SIG-M5 (cell line): ENCODE measurements at places on chromosomes 3 and 15.

DNA sequence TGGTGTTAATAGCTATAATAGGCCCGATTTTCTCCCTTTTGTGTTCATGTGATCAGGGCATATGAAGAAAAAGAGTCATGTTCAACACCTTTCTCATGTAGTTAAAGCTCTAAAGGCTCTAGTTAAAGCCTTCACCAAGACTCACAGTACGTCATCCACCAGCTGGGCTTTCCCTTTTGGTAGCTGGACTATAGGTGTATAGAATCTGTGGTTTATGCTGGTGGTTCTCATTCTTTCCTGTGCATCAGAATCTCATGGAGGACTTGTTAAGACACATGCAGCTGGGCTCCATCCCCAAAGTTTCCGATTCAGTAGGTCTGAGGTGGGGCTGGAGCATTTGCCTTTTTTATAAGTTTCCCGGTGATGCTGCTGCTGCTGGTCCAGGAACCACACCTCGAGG, 31.0 kb downstream of the CFAP91 start:
- DNase-seq = no peak

- DNase-seq = no peak
Measured at GRCh38 chr15:77693576-77693975, 60.9 kb upstream of the LINGO1 start.

GRCh38 chr3:116388867-116389385, 56.4 kb downstream of the LSAMP start:
- no peak for DNase-seq

- no peak for DNase-seq
Measured at GRCh38 chr3:70383360-70383831, 71.0 kb upstream of the MDFIC2 start.

DNA sequence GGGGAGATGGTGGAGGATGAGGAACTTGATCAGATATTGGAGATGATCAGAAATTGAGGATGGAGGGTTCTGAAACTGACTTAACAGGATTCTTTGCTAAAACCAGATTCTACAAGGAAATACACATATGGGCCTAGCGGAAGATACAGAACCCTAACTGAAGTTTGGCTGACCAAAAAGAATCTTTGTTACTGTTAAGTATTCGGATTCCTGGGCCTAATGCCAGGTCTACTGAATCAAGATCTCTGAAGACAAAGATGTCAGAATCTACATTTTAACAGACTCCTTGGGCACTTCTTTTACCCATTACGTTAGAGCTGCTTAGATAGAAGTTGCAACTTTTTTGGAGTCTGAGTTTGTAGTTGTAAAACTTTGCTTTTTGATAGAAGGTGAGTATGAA, 137.7 kb downstream of the FNDC3B start:
- DNase-seq = no peak

GRCh38 chr15:28107111-28107903, 8.2 kb upstream of the OCA2 start:
- no peak for DNase-seq

GRCh38 chr3:6736836-6737629, 123.9 kb upstream of the GRM7 start:
- no peak for DNase-seq

DNA sequence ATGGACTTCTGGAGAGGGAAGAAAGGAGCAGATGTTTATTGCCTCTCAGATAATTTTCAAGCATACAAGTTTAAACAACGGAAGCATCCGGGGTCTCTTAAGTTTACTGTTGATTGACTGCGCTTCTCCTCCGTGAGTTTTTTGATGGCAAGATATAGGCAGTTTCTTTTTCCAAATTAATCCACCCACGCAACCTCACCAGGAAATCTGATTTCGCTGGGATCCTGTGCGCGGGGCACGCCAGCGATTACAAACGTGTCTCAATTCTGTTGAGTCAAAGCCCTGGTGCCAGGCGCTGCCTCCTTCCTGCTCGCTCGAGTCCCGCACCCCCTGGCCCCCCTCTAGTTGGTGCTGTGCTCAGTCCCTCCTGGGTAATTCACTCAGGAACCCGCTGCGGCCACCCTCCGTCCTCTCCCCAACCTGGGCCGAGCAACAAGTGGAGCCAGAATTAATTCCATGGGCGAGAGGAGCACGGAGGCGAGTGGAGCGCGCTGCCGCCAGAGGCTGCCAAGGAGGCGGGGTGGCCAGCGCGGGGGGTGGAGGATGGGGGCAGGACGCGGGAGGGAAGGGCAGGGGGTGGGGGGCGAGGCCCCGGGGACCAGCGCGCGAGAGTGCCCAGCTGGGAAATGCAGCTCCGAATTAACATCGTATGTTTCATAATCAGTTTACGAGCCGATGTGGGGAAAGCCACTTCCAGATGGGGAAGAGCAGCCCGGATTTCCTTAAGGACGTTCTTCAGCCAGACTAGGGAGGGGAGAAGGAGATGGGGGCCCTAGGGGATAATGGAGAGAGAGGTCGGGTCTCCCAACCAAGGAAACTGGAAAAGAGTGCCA, 6.0 kb downstream of the WNT5A start:
- DNase-seq = no peak
